ENCODE measurements at places on chromosomes 4 and X.

DNA sequence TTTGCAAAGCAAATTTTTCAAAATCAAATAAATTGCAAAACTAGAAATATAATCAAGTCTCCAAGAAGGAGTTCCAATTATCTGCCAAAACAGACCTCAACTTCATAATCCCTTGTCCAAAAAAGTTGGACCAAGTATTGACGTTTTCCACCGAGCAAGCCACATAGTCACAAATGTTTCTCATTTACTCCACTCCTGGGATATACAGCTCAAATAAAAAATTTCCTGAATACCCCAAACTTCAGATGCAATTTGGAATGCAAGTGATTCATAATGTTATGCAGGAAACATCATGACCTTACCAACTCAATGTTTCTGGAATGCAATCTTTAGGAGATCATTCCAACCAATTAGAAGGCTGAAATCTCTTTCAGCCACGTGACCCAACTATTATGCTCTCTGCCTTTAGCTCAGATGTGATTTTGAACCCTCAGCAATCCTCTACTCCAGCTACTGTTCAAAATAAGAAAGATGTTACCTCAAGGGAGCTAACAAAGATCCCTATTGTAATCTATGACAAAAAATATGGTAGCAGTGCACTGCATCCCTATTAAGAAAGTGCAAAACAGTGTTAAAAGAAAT is 72.4 kb downstream of the PRDM5 start:
- peak; percentile 29 for DNase-seq

DNA sequence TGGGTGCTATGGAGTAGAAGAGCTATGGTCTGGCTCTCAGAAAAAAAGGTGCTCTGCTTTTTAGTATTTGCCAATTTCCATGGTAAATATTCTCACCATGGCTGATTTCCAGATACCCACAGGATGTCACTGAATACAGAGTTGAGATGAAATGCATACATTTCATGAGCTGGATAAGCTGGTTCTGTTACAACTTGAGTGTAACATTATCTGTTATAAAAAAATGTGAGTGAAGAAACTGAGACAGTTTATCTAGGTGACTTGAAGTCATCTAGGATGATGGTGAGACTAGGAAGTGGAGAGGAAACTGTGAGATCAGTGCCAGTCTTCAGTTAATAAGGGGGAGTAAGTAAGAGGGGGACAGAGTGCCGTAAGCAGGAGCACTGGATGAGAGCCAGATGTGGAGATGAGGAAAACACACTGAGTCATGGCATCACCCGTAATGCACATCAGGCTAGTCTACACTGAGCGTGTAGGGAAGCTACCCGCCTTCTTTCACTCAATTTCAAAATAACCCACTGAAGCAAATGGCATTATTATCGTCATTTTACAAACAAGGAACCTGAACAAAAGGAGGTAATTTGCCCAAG is 5.0 kb downstream of the HPSE start:
- DNase-seq: no peak

DNA sequence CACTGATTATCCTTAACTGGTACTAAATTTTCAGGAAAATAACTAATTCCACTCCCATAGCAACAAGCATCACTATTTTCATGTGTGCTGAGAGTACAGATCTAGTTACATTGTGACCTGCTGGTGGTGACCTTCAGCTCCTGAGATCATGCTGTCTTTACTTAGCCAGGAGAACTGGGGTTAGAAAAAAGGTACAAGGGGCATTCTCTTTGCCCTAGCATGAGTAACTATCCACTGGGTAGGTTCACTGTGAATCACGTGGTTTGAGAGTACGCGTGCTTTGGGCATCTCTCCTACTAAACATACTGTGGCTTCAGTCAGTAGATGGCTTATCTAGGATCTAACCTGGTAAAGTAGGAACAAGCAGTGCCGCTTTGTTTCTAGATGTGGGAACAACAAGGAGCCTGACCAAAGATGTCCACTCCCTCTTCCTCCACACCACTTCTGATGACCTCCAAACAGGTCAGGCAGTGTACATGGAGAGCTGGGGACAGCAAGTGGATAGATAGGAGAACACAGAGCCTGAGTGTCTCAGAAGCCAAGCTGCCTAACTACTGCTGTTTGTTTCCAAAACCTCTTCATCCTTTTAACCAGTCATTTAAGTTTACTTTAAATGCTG is 90.2 kb downstream of the CBR4 start:
- no peak for DNase-seq

DNA sequence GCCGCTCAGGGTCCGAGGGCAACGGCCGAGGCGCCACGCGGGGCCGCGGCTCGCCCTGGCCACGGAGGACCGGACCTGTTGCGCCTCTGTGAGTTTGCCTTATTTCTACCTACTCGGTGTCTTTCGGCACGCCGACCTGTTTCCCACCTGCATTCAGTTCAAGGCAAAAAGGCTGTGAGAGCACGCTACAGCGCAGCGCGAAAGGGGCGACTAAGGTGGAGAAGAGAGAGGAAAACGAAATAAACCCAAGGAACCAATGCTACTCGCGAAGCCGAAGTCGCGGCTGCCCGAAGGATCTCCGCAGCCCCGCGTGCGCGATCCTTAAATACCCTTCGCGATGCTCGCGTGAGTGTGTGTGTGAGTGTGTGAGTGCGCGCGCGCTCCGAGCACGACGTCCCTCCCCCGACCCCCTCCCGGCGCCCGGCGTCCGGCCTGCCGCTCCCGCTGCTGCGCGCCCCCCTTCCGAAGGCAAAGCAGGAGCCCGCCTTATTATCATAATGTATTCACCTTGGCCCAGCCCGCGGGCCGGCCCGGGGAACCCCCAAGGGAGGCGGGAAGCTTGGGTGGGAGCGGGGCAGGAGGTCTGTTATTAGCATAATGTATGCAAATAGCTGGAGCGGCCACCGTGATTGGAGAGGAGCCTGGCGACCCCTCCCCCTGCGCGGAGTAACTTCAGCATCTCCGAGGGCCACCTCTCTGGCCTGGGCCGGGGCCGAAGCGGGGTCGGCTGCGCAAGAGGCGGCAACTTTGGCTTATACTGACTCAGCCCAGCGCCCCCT is at the start of gene COL25A1:
Gene COL25A1 (minus strand): TSS at position 298 of the 779 bp plus-strand sequence.
- no peak for DNase-seq

DNA sequence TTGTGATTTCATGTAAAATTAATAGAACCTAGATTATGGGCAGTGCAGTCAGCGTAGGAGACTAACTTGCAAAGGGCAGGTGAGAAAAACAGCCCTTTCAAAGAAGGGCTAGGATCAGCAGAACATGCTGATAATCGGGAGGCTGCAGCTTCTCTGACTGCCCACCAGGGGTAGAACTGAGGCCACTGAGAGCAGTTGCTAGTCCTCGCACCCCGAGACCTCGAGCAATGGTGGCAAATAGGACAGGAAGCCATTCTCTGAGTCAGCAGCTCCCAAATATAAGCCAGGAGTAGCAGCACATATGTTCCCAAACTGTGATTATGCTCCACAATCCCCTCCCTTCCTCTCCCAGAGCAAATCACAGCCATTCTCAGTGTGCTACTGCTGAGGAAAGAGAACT is 186.5 kb downstream of the MSL3 start:
- peak; percentile 9 for DNase-seq

DNA sequence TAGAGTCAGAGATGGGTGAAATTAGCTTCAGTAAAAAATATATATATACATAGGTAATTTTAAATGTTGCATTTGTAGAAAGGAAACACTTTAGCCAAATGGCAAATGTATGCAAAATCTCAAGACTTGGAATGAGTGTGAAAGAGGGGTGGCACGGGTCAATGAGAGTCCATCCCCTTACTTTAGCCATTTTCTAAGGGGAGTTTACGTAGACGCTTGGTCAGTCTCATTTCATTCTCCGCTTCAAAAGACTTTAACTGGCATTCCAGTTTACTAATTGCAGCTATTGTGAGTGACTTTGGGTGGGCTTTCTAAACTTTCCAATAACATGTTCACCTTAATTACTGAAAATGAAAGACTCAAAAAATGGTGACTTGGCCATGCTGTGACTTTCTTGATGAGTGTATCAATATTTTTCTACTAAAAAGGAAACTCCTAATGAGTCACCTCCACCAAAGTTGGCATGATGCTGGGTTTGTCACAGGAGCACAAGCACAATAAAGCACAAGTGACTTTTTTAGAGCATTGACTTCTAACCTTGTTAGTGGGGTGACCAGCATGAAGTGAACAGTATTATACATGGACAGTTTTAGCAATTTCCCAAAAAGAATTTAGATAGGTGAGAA is 356.0 kb upstream of the RASGEF1B start:
- DNase-seq: no peak

- no peak for DNase-seq
Measured at GRCh38 chr4:25697516-25697915, 41.9 kb downstream of the SLC34A2 start.

DNA sequence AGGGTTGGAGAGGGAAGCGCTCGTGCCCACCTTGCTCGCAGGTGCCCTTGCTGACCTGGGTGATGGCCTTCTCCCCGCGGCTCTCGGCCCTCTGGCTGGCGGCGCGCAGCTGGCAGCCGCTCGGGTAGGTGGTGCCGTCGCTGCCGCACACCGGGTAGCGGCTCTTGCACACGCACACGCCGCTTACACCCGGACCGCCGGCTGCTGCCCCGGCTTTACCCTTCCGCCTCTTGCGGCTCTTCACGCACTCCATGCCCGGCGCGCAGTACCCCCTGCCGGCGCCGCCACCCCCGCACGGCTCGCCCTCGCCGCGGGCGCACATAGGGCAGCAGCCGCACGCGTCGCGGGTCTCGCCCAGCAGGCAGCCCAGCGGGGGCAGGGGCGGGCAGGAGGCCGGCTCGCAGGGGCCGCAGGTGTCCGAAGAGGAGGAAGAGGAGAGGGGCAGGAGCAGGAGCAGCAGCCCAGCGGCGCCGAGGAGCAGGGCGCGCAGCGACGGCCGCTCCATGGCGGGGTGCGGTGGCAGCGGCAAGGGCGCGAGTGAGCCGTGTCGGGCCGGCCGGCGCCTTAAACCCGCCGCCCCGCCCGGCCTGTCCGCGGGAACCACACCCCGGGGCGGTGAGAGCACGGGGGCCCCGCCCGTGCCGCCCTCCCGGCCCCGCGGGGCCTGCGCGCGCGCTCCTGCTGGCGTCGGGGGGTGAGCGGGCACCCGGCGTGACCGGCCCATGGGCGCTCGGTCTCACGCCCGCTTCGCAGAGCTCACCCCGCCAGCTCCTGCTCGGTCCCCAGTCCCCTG is at the start of gene IGFBP7:
Gene IGFBP7 (minus strand): TSS at position 539 of the 793 bp plus-strand sequence. CDS start 34 bp downstream, at position 505.
- DNase-seq: no peak

- no peak for DNase-seq
Measured at GRCh38 chr4:182137343-182137742, 105.9 kb upstream of the TENM3 start.

GRCh38 chr4:118947095-118947494 is 58.4 kb downstream of the SYNPO2 start:
- DNase-seq: no peak

GRCh38 chrX:29699239-29699638 is 516.1 kb upstream of the MAGEB2 start:
- DNase-seq: no peak

DNA sequence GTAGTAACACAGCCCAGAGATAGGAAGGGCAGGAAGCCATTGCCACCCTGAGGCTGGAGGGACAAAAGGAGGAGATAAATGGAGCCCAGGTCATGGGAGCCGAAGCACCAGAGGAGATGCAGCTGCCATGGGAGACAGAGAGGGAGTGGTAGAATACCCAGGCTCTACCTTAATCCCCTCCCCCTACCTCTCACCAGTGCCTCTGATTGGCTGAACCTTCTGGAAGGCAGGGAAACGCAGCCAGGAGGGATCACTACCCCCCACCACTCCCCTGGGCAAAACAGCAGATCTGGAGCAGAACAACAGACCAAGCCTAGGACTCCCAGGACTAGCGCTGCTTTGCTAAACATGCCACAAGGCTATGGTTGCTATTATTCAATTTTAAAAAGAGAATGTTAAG is 114.2 kb downstream of the ZNF827 start:
- no peak for DNase-seq

DNA sequence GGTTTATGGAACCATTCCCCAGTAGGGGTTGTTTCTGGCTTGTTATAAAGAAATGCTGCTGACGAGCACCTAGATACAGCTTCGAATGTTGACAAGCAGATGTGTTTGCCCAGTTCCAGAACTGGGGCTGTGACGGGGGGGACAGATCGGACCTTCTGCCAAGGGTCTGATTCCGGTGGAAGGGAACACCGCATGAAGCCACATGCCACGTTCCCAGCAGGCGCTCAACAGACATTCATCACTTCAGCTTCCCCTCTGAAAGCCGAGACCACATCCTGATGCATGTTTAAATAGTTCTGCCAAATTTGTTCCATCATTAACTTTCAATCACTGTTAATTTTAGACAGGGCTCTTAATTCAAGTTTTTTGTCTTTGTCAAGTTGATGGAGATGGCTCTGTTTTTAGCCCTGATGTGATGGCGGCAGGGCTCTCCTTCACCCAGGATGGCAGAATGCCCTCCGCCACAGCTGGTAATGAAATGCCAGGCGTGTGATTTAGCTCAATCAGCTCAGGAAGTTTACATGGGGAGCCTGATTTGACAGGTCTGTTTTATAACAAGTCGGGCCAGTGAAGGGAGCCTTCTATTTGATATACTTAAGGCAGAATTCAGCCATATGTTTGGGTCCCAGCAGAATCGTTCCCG is 57.4 kb downstream of the PSAPL1 start:
- DNase-seq: no peak

- DNase-seq: peak; percentile 49
Measured at GRCh38 chrX:45766981-45767501, 566.4 kb upstream of the DIPK2B start.

- DNase-seq: no peak
Measured at GRCh38 chr4:12137575-12137974, 708.9 kb upstream of the HS3ST1 start.

GRCh38 chr4:13840502-13841190 is 213.1 kb upstream of the BOD1L1 start:
- DNase-seq: no peak

DNA sequence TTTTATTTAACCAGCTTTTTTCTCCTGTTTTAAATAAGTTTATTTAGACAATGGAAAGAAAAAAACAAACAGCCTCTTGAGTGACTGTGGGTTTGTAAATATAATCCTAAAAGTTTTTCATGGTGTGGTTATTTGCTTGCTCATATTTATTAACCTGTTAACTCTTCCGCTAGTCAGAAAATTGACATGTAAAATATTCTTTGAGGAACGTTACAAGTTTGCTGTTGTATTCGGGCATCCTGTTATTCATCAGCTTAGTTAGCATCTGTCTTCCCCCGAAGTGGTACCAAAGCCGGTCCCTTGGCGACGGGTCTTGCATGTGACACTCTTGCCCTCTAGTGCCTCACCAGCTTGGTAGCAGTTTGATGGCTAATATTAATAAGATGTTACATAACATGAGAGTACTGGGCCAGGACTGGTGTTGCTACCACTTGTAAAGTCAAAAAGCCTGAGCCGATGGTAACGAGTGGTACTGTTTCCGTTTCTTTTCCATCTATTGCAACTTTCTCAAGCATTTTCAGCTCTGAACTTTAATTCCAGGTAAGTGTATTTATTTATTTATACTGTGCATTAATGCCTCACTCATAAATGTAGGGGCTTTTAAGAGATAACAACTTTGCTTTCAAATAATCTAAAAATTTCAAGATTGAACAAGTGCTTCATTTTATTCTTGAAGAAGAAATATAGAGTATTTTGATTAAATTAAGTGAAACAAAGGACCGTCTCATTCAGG is at the start of gene NDST3:
Gene NDST3 (plus strand): TSS at position 434 of the 733 bp plus-strand sequence. CDS start 19,425 bp downstream, outside the sequence.
- DNase-seq: peak; percentile 56

GRCh38 chrX:109362101-109362500 is 119.8 kb downstream of the GUCY2F start:
- no peak for DNase-seq

All from fibroblast of the conjunctiva (primary cell).